ENCODE measurements at places on chromosomes 1 and 21. TPM values are rescaled to one million over a fixed set of nuclear protein-coding genes. Genes with fewer than 3 reads are reported as not detected.

PI4KB gene
- total RNA-seq = 74.1 TPM

IFI44 gene
- total RNA-seq = 31.1 TPM

WNT9A gene
- total RNA-seq = 3.5 TPM

NTRK1 gene
- total RNA-seq = not detected

ANKRD34A gene
- total RNA-seq = 0.73 TPM

LRRC38 gene
- not detected for total RNA-seq

Measured in smooth muscle cell of trachea (primary cell).